Kidney epithelial cell (primary cell): ENCODE measurements at places on chromosomes 1 and 21. TPM values are rescaled to one million over a fixed set of nuclear protein-coding genes. Genes with fewer than 3 reads are reported as not detected.

The SERPINC1 gene
- 0.25 TPM in 1 of 2 replicates, not detected in the other for total RNA-seq

The SLAMF9 gene
- not detected in 2 replicates for total RNA-seq

The PAQR6 gene
- total RNA-seq, result 2.5 TPM in 2 replicates

- DNase-seq, result no peak
Measured at GRCh38 chr1:166902279-166902678, 26.2 kb upstream of the TADA1 start.

- no peak for DNase-seq
Measured at GRCh38 chr1:17080085-17080759, 26.4 kb upstream of the SDHB start.

The C1orf53 gene
- 8.2 and 9.9 TPM in 2 replicates for total RNA-seq

- no peak for DNase-seq
Measured at GRCh38 chr1:154733621-154734020, 125.6 kb upstream of the ADAR start.

- DNase-seq, result no peak
Measured at GRCh38 chr1:54294887-54295286, 94.9 kb downstream of the MRPL37 start.

The FLG2 gene
- total RNA-seq, result not detected in 2 replicates

- DNase-seq, result no peak
Measured at GRCh38 chr1:224329484-224329841, 509 bp downstream of the NVL start.

DNA sequence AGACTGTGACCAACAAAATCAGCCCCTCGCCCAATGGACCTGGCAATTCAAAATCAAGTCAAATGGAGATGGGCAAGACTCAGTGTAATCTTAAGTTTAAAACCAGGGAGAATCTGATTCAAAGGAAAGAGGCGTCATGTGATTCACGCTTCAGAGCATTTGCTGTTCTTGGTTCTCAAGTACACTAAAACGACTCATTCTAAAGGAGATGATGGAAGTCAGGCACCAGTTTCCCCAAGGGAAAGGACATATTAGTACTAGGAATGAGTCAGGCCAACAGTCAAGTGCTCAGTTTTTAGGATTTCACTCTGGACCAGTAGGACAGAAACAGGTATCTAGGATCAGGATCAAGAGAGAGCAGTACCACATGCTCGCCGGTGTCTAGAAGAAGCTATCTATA is 429.6 kb downstream of the PLPP3 start:
- DNase-seq, result no peak

DNA sequence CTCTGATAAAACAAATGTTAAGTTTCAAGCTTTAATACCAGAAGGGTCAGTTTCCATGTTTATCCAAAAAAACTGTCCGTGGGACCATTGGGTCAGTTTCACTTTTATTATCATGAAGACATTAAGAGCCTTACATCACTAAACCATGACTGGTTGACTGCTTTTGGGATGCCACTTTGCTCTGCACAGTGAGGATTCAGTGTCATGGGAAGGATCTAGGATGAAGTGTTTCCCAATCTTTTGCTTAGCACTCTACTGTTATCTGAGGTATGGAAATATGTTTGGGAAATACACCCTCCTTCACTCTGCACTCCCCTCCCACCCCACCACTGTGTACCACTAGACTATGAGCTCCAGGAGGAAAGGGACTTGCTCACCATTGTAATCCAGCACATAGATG is 16.3 kb downstream of the RPS6KC1 start:
- DNase-seq, result no peak
